ENCODE measurements at places on chromosomes 5 and 9. TPM values are rescaled to one million over a fixed set of nuclear protein-coding genes. Genes with fewer than 3 reads are reported as not detected.

SOHLH1 gene
- total RNA-seq = not detected

F2RL1 gene
- total RNA-seq = 2.1 TPM

SPATA31A3 gene
- not detected for total RNA-seq

AGXT2 gene
- not detected for total RNA-seq

LCN9 gene
- total RNA-seq = not detected

EIF4E1B gene
- not detected for total RNA-seq

MAMDC4 gene
- total RNA-seq = 3.4 TPM

ASPN gene
- total RNA-seq = not detected

SLC6A18 gene
- not detected for total RNA-seq
